Right ventricle myocardium superior (tissue), 1 donor: ENCODE measurements at places on chromosomes 1 and 21.

DNA sequence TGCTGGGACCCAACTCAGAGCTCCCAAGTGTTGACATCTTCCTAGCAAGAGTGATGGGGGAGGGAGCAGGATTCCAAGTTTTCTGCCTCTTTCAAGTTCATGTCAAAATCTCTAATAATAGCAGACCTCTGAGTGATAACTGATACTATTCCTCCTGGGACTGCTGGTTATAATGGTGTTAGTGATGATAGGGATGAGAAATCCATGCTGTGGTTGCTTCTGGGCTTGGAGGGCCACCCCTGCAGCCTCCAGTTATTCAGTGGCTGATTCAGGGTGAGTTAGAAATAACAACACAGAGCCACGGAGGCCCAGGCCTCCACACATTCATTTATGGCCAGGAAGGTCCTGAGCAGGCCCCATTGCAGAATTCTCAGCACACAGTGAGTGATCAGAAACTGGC, 40.6 kb upstream of the ARTN start:
- DNase-seq, result no peak

GRCh38 chr1:231039161-231040018, 664 bp downstream of the FAM89A start:
- peak; percentile 49 for DNase-seq

- DNase-seq, result no peak
Measured at GRCh38 chr1:236561976-236562375, 38.2 kb downstream of the LGALS8 start.

DNA sequence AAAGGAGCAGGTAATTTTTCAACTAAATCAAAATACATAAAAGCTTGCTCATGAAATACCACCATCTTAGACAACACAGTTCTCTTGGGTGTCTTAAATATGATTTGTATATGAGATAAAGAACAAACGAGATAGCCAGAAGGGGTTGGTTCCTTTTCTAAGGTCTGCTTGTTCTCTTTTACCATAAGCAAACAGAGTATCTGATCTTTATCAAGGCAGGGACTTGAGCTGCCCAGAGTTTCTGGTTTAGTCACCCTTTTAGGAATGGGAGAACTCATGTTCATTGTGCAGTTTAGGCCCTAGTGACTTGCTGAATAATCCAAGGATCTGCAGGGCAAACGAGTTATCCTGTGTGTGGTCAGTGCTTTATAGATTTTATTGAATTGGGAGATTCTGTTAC, 3.0 kb upstream of the SUCO start:
- no peak for DNase-seq
